ENCODE measurements at places on chromosomes 4 and X.

DNA sequence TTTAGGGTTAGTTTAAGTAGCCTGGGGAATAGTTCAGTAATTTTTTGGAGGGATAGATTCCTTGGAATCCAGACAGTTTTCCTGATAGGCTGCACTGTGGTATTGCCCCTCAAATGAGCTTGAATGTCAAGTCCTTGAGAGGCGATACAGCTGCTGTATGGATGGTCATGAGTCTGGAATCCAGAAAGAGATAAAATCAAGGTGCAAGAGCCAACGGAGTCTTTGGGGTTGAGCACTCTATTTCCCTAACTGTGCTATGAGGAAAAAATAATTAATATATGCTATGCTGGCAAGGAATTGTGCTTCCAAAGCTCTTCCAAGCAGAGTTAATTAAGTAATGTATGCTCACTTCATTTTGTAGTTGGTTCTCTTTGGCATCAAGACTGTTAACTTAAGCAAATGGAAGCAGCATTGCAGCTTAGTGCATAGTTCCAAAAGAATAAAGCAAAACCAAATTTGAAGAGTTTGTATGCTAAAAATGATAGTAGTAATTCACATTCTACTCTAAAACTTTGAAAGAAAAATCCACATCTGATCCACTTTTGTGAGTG, 48.8 kb downstream of the LIMCH1 start:
- no peak for DNase-seq

DNA sequence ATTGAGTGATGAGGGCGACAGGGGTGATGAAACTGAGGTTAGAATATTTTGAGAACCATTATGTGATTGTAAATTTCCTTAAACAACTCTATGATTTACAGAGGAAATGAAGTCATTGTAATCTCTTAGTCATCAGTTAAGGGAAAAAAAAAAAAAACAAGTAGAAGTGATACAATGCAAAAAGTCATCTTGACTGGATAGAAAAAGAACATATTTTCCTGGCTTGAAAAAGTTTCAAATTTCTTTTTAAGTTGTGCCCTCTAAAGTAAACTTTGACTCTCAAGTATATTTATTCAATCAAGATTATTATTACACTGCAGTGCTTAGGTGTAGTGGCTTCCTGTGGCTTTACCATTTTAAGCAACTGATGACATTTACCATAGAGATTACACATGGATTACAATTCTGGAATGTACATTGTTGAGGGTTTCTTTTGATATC, 40.6 kb downstream of the GABRB1 start:
- no peak for DNase-seq

DNA sequence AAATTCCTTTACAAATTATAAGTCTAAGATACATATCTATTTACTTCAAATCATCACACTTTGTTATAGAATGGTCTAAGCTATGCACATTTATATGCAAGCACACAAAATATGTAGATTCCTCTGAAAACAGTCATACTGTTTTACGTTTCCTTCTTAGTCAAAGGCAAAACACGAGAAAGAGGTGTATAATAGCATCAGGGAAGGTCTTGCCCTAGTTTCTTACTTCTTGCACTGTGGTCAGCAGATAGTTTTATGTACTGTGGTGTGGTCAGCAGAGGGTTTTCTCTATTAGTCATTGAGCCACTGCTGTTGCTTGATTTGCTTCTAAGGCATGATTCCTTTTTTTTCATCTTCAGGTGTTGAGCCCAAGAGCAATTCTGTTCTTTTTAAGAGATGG, 117.7 kb downstream of the ADAM29 start:
- no peak for DNase-seq

DNA sequence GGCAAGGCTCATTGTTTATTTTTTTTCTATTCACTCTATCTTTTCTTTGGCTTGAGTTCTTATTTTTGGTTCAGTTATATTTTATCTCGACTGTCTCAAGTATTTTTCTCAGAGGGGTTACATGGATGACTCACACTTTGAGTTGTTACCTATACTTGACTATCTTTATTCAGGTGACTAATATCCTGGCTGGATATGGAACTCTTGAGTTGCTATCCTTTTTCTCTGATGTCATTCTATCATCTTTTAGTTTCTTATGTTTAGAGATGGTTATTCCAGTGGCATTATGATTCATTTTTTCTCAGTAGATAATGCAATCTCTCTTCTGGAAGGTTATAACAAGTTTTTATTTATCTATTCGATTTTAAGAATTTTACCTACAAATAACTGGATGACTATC, 117.9 kb downstream of the COX18 start:
- no peak for DNase-seq
